ENCODE measurements at places on chromosomes 11 and 22.
A peak's percentile ranks its signal among the peaks of the same experiment; 100 is the strongest.

- DNase-seq: no peak
Observed at GRCh38 chr11:76673176-76674142, 2.9 kb upstream of the LRRC32 start.

DNA sequence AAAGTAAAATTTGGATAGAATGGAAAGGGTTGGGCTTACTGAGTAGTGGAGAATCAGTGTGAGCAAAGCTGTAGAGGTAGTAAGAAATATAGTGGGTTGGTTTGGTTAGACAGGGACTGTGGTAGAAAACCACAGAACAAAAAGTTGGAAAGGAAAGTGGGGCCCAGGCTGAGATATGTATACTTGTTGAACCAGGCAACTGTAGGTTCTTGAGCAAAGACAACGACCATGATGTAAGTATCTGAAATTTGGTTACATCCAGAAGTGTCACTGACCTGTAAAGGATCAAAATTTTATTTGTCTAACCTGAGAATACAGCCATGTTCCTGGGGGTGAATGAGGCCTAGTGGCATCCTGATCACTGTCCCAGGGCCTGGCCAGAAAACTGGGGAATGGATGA, 114.1 kb downstream of the STIM1 start:
- no peak for DNase-seq

GRCh38 chr11:110079726-110080125, 13.5 kb upstream of the ZC3H12C start:
- no peak for DNase-seq

GRCh38 chr11:3995949-3996554, 98.5 kb upstream of the RRM1 start:
- DNase-seq: peak; percentile 70

DNA sequence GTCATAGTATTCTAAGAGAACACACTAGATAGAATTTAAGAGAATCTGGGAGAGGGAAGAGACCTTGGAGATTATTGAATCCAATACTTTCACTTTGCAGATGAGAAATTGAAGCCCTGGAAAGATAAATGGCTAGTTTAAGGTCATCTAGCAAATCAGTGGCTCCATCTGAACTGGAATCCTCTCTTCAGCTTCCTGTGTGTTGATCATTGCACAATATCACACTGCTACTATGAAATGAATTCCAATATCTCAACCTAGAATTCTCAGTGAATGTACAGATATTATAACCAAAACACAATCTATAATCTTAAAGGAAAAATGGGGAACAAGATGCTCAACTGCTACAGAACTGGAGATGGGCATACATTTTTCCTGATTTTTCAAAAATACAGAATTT, 44.1 kb downstream of the DCUN1D5 start:
- DNase-seq: peak; percentile 32

GRCh38 chr22:31915586-31915985, 28.7 kb upstream of the YWHAH start:
- no peak for DNase-seq

DNA sequence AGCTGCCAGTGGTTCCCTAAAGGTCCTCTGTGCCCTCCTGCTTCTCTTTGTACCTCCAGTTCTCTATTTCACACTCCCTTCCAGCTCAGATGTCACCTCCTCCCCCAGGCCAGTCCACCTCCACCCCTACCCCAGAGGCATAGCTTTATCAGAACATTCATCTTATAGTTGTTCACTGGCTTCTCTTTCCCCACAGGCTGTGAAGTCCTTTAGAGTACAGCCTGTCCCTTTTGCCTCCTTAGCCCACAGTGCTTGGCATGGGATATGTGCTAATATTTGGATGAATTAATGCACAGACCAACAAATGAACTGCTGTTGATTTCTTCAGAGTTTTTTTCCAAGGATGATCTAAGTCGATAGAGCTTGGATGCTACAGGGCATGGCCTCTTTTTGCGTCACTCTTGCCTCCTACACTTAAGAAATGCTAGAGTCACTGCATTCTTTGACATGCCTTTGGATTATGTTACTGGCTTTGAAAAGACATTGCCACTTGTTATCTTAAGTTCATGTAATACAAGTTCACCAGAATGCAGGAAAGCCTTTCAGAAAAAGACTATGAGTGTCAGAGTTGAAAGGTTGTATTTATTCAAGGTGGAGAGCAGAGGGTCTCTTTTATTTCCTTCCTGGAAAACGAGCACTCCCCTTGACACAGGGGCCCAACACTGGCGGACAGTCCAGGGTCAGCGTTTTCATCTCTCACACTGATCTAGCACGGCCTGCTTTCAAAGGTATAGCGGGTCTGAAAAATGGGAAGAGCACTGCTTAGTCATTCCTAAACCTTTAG, 75.7 kb downstream of the PISD start:
- DNase-seq: peak; percentile 24

- peak; percentile 37 for DNase-seq
Observed at GRCh38 chr11:29025001-29025400, 916.8 kb downstream of the METTL15 start.

GRCh38 chr11:111230122-111230465, 15.4 kb upstream of the POU2AF2 start:
- no peak for DNase-seq

DNA sequence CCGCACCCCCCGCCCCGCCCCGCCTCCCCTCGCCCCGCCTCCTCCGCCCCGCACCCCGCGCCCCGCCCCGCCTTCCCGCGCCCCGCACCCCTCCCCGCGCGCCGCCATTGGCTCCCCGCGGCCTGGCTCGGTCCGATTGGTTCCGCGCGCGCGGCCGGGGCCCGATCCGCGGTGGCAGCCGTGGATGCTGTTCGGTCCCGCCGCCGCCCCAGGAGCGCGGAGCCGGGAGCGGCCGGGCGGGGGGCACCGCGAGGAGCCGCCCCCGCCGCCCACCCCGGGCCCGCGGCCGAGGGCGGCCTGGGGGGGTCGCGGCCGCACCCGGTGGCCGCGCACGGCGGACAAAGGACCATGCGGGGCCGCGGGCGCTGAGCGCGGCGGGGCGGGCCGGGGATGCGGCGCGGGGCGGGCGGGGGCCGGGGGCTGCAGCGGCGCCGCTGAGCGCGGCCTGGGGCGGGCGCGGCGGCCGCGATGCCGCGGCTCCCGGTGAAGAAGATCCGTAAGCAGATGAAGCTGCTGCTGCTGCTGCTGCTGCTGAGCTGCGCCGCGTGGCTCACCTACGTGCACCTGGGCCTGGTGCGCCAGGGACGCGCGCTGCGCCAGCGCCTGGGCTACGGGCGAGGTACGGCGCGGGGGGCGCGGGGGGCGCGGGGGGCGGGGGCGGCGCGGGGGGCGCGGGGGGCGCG, at the start of gene B4GALNT4:
B4GALNT4 (plus strand) TSS at position 164 of the 683 bp plus-strand sequence; CDS start at position 469, 305 bp downstream.
- DNase-seq: peak; percentile 47

DNA sequence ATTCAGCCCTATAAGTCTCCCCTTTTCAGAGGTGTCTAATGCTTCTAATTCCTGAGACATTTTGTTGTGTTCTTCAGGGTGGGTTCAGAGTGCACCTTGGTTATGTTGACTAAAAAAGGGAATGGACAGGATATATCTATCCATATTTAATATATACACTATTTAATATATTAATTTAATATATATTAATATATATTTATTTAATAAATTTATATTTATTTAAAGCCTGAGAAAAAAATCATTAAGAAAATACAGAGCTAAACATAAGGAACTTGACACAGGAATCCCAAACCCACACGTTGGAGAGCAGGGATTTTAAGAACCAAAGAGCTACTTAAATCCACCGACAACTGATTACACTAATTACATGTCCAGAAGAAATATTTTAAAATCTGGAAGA, 674.2 kb upstream of the KIRREL3 start:
- DNase-seq: no peak

- peak; percentile 79 for DNase-seq
Observed at GRCh38 chr22:45905924-45906865, 70.8 kb downstream of the WNT7B start.

- DNase-seq: no peak
Observed at GRCh38 chr11:2474059-2474901, 29.5 kb downstream of the KCNQ1 start.

DNA sequence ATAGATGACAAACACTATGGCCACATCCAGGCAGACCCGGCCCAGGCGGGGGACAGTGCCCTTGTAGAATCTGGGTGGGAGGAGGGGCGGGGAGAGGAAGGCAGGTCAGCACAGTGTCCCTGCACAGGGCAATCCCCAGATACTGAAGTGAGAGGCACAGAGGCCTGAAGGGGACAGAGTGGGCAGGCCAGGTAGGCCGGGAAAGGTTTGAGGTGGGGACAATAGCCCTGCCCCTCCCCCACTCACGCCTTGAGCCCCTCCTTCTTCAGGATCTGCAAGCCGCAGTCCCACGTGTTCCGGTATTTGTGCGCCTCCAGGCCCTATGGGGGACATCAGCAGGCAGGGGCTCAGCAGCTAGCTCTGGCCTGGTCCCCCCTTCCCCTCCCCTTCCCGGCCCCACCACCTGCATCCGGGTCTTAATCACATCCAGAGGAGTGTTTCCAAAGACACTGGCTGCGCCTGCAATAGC, 2.3 kb downstream of the SLC25A1 start:
- no peak for DNase-seq

- no peak for DNase-seq
Observed at GRCh38 chr11:66651016-66651415, 12.5 kb downstream of the RBM4 start.

- DNase-seq: no peak
Observed at GRCh38 chr22:24444729-24445466, 17.5 kb downstream of the ADORA2A start.

- DNase-seq: no peak
Observed at GRCh38 chr22:44192098-44192815, 11.5 kb downstream of the PARVG start.

- DNase-seq: no peak
Observed at GRCh38 chr11:125233736-125234275, 69.3 kb downstream of the PKNOX2 start.

- no peak for DNase-seq
Observed at GRCh38 chr22:37507731-37508130, 11.5 kb downstream of the CARD10 start.

DNA sequence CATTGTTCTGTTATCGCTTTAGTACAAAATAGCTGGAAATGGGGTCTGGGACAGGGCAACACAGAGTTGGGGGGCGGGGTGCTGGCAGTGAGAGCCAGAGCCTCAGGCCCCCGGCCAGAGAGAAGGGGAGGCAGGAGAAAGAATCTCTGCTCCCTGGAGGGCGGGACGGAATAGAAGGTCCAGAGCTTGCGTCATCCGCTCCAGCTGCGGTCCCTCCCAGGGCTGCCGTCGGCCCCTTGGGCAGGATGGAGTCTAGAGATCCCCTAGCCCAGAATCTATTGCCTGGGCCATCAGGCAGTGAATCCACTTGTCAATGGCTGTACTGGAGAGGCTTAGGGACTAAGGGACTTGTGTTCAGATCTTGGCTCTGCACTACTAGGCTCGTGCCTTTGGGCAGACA, 5.0 kb downstream of the TP53I11 start:
- DNase-seq: no peak

- no peak for DNase-seq
Observed at GRCh38 chr11:8610532-8611116, 16.6 kb upstream of the STK33 start.

DNA sequence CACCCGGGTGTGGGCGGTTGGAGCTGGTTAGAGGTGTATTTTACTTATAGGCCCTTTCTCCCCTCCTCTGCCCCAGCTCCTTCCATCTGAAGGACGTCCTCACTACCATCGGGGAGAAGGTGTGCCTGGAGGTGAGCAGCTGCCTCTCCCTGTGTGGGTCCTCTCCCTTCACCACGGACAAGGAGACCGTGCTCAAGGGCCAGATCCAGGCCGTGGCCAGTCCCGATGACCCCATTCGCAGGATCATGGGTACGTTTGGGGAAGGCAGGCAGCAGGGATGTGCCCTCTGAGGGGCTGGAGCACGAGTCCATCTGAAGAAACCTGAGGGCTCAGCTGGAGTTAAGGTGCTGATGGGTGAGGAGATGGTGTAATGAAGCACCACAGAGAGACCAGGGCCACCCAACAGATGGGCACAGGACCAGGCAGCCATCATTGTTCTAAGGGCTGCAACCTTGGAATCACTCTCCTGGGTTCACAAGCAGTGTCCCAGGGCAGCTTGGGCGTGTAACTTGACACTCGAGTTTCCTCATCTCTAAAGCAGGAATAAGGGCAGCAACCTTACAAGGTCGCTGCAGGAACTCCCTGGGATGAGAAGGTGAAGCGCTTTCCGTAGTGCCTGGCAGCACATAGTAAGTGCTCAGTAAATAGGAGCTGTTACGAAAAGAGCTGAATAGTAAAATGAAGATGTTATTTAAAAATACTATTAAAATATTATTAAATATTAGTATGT, 29.4 kb downstream of the TCP11L1 start:
- DNase-seq: no peak

GRCh38 chr22:49971232-49972162, 10.9 kb downstream of the PIM3 start:
- DNase-seq: peak; percentile 29

DNA sequence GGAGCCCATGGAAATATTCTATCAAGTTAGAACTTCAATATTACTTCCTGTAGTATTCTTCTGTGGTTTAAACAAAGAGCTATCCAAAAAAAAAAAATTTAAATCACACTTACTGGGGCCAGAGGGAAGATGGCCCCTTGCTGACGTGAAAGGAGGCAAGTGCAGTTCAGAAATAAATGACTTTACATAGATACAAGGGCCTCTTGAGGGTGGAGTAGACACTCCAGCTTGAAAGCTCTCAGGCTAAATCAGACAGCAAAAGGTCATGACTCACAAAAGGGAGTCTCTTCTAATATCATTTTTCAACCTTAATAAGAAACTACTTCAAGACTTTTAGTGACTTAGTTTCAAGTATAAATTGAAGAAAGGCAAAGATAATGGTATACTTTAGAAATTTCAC, 1160.3 kb downstream of the FAM181B start:
- DNase-seq: no peak

DNA sequence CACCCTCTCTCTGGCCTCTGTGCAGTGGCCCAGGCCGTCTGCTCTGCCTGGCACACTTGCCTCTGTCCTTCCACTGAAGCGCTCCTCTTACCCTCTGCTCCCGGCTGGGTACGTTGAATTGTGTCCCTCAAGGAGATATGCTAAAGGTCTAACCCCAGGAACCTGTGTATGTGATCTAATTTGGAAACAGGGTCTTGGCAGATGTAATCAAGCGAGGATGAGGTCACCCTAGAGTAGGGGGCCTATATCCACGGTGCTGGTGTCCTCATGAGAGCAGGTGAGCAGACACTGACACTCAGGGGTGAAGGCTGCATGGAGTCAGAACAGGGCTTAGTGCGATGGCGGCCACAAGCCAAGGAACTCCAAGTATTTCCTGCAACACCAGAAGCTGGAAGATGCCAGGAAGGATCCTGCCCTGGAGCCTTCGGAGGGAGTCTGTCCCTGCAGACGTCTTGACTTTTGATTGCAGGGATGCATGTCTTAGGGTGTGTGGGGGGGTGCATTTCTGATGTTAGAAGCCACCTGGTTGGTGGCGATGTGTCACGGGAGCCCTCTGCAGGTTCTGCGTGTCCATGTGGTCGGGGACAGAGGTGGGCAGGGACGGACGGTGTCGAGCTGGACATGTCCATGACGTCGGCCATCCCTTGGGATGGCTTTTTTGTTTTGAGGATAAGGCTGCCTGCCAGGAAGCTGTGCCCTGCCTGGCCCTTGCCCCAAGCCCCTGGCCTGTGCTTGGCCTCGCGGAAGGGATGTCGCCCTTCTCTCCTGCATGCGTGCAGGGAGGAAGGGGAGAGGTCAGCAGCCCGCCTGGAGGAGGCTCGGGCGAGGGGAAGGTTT, 68.6 kb downstream of the LRP5 start:
- peak; percentile 66 for DNase-seq

Data from fibroblast of skin of scalp (primary cell).